EL (cell line): ENCODE measurements at places on chromosomes 12 and 14.
A peak's percentile ranks its signal among the peaks of the same experiment; 100 is the strongest.

DNA sequence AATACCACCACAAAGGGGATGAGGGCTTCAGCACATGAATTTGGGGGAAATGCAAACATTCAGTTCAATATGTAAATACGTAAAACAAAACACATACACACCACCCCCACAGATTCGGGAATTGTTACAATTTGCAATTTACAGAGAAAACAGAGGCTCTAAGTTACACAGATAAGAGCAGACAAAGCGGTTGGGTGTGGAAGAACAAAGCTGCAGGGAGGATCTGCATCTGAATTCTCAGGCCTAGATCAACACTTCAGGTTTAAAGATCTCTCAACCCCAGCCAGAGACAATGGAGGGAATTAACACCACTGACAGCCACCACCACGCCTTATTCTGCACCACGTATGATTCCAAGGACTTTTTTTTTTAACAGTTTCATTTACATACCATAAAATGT, 375.5 kb downstream of the BCL11B start:
- no peak for DNase-seq

GRCh38 chr14:94660306-94660946, 48.2 kb downstream of the SERPINA3 start:
- DNase-seq, result no peak

DNA sequence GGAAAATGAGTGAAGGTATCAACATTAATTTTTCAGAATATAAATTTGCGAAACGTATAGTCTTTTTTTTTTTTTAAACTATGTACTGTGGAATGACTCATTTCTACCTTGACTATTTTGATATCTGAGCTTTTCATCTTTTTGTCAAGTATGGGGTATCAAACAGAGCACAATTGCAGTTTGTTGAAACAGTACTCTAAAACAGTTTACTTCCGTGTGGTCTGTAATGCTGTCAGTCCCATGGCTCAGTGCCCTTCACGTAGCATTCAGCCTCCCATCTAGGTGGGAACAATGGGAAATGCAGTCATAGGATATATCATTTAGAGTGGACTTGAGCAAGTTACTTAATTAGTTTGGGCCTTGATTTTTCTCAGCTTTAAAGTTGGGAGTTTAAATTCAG, 139.5 kb downstream of the ERC1 start:
- DNase-seq, result no peak

- DNase-seq, result peak; percentile 40
These were observed 8.8 kb upstream of the PEX5 start for GRCh38 chr12:7180685-7181084.

- no peak for DNase-seq
These were observed 5.0 kb downstream of the PTPN6 start for GRCh38 chr12:6956021-6956727.
